Stimulated activated CD4-positive, alpha-beta T cell treated with anti-CD3 and anti-CD28 coated beads, Interleukin-12 subunit alpha, Interleukin-12 subunit beta, amount 100 ng/mL, for 4 hours (primary cell): ENCODE measurements at places on chromosomes 12 and 14.

DNA sequence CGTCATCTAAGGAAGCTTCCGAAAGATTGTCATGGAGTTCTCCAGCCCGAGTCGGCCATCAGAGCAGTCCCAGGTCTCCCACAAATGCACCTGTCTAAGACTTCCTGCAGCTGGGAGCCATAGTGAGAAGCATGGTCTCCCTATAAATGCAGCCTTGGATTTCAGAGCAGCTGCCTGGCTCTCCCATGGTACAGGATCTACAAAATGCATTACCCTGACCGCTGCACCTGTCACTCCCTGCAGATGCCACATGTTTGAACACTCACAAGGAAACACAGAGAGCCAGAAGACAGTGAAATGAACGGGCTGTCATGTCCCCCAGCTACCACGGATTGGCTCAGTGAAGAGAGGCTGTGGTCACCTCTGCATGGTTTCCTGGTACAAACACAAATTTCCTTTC, 702.7 kb downstream of the MED13L start:
- no peak for DNase-seq

DNA sequence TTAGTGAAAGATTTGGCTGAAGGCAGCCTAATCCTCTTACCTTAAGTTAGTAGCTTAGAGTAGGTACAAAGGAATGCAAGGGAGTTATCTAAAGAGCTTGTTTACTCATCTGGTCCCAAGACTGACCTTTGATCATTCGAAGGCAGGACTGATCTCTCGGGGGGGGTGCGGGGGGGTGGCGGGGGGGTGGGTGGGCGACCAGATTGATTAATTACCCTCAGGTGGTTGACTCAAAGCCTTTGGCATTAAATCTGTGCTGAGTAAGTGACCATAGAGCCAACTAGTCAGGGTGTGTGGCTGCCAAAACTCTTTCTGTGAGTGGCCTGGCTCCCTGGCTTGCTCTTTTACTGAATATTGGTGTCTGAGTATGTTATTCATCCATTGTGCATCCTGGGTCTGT, 731.9 kb upstream of the FBXO33 start:
- DNase-seq: no peak

DNA sequence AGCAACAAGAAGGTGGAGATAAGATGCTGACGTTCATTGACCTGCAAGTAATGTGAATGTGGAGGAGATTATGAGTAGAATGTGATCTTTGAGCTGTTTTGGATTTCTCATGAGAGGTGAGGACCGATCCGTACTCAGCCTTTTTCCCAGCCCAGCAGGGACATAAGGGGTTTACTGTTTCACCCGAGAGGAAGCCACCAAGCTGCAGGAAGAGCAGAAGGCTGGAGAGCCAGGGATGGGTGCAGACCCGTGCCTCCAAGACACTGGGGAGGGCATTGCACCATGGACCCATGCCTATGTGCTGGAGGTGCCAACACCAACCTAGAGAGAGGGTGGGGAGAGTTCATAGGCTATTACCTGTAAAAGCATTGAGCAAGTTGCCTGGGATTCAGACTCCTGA, 206.0 kb upstream of the DIO3 start:
- no peak for DNase-seq

DNA sequence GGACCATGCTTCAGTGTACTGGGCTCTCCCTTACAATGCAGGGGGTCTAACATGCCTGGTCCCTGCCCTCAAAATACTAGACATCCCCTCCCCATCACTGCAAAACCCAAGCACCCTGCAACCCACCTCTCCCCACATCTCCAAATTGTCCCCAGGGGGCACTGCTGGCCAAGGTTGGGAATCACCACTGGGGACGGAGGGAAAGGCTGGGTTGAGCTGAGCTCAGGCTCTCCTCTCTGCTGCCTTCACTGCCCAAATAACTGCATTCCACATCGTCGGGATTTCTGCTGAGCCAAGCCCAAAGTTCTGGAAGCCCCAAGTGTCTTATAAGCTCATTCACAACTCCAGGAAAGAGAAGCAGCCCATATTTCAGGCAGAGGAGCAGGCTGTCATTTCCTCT, 69.6 kb downstream of the NT5DC3 start:
- peak; percentile 4 for DNase-seq

DNA sequence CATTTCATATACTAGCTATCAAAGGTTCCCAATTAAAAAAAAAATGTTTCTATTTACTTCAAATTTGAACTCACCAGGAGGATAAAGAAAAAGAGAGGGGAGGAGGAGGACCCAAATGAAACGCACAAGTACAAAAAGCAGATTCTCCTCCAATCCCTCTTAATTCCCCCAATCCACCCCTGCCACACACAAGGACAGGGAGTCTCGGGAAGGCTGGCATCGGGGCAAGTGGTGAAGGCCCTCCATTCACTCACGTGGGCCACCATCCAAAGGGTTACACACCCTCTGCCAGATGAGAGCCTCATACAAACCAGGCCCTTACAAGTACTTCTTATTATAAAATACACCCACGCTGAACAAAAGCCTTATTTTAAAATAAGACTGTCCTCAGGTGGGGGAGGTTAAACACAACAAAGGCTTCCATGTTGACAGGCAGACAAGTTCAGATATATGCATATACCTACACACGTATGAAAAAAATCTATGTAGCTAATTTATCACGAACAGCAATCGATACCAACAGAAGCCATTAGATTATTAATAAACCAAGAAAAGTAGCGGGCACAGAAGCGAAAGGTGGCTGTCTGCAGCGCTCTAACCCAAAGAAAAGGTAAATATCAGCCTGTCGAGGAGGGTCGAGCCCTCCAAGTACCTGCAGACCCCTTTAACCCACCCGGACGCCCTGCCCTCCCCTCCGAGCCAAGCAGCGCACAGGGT, 1.5 kb downstream of the ATP2B1 start:
- no peak for DNase-seq

- DNase-seq: no peak
Measured at GRCh38 chr12:70798016-70798783, 122.3 kb downstream of the PTPRR start.

DNA sequence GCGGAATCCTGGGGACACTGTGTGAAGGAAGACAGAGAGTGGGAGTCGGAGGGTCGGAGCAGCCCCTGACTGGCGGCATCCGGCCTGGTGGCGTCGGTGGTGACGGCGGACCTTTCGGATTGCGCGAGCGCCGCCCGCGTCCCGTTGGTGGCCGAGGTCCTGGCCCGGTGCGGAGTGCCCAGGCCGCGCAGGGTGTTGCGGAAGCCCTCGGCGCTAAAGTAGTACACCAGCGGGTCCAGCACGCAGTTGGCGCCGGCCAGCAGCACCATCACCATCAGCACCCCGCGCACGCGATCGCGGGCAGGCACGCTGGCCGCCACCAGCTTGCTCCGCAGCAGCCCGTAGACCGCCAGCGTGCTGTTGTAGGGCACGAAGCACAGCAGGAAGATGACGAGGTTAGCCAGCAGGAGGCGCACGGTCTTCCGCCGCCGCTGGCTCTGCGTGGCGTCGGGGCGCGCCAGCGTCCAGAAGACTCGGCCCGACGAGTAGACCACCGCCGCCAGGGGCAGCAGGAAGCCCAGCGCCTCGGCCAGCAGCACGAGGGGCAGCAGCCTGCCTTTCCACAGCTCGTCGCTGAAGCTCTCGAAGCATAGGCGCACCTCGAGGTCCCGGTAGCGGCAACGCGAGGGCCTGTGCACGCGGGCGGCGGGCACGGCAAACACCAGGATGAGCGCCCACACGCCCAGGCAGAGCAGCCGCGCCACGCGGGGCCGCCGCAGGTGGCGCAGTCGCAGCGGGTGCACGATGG, 13.1 kb upstream of the CHD4 start:
- DNase-seq: peak; percentile 59

- DNase-seq: no peak
Measured at GRCh38 chr12:107642240-107642639, 43.4 kb upstream of the PWP1 start.

DNA sequence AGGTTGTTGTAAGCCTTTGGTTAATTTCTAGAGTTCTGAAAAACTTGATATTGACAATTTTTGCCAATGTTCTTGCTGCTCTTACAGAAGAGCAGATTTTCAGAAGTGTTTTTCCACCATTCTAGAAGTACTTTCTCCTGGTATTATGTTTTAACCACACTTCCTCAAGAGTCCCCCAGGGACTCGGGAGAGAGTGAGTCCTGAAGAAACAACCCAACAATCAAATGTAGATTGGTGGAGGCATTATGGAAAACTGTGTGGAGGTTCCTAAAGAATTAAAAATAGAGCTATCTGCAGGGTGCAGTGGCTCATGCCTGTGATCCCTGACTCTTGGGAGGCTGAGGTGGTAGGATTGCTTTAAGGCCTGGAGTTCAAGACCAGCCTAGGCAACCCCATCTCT, 26.7 kb downstream of the OR10P1 start:
- no peak for DNase-seq

- no peak for DNase-seq
Measured at GRCh38 chr14:105930572-105930971, 404.2 kb downstream of the TMEM121 start.

- no peak for DNase-seq
Measured at GRCh38 chr14:90545382-90545781, 148.6 kb downstream of the CALM1 start.

GRCh38 chr14:50697659-50698290, 29.7 kb upstream of the SAV1 start:
- no peak for DNase-seq

GRCh38 chr12:72610342-72610741, 338.2 kb downstream of the TRHDE start:
- no peak for DNase-seq

DNA sequence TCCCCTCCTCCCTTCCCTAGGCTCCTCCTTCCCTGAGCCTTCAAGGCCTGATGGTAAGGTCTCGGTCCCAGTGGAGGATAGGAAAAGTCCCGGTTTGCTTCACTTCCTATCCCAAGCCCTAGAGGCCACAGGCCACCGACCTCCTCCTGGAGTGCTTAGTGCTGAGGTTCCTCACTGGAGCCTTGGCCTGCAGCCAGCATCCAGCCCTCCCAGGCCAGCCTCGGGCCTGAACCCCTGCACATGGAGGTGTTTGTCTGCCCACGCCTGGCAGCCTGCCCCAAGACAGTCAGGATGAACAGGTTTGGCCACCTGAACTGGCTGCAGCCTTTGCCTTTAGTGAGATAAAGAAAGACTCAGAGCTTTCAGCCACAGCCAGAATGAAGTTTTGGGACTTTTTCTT, 15.8 kb upstream of the KRT7 start:
- no peak for DNase-seq

DNA sequence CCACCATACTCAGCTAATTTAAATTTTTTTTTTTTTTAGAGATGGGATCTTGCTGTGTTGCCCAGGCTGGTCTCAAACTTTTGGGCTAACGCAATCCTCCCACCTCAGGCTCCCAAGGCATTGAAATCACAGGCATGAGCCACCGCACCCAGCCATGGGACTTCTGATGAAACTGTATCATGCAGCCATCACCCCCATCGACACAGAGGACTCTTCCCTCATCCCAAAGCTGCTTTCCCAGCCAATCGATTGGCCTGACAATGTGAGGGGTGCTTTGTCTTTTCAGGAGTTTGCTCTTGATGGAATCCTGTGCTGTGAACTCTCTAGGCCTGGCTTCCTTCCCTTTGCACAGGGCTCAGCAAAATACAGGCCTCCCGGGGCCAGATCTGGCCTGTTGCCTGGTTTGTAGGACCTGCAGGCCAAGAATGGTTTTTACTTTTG, 59.6 kb upstream of the NCOR2 start:
- no peak for DNase-seq

- DNase-seq: no peak
Measured at GRCh38 chr14:101474563-101475455, 86.5 kb upstream of the DIO3 start.

DNA sequence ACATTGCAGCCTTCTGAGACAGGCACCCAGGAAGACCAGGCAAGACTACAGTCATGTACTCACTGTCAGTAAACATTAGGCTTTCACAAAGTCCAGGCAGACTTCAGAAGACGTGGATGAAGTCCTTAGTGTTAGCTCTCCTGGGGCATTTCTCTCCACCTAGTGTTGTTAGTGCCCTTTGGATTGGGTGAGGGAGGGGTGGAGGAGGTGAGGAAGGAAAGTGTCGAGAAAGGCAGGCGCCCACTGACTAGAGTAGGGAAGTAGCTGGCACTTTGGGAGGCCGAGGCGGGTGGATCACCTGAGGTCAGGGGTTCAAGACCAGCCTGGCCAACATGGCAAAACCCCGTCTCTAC, 20.2 kb downstream of the TMEM229B start:
- no peak for DNase-seq

- no peak for DNase-seq
Measured at GRCh38 chr14:104843006-104843405, 22.1 kb upstream of the CEP170B start.

GRCh38 chr14:101620031-101620788, 58.9 kb downstream of the DIO3 start:
- DNase-seq: no peak

DNA sequence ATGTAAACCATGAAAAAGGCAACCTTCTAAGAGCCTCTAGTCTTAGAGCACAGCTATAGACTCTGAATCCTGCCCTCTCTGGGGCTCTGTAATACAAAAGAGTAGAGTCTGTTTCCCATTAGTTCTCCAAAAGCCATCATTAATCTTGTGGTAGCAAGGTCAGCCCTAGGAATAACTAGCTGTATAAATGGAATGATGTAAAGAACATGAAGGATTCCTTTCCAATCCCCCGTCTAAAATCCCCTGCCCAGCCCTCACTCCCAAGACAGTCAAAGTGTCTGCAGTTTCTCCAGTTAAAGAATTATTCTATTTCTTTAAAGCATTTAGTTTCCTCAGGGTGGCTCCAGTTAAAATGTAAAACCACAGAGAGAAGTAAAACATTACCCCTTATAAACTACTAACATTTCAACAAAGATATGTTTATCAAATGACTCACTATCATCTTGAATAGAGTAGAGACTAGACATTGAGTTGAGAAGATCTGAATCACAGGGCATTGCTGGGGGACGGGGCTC, 104.2 kb downstream of the ST8SIA1 start:
- no peak for DNase-seq

DNA sequence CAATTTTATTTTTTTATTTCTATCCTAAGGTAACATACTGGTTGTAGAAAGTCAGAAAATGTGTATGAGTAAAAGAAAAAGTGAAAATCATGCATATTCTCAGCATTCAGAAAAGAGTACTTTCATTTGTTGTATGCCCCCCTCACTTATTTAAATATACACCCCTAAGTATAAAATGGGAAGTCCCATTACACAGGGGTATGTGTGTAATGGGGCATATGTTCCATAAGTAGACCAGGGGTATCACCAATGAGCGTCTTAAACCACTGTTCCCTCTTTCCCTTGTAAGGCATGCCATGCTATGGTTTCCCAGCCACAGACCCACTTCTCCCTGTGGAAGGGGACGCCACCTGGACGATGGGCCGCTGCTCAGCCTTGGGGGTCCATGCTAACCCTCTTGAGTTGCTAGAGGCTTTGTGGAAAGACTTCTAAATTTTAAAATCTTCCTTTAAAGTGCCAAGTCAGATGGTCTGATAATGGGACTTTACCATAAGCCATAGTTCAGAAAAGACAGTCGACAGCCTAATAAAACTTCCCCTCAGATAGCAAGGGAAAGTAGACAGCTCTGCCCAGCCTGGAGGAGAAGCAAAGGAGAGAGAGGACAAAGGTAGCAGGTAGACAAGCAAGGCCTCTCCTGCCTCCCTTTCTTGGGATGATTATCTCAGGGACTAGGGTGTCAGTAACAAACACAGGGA, 118.2 kb downstream of the ZFP36L1 start:
- DNase-seq: no peak
